ENCODE measurements at places on chromosomes 1 and 21.
A peak's percentile ranks its signal among the peaks of the same experiment; 100 is the strongest.

- no peak for DNase-seq
Measured at GRCh38 chr1:11499601-11500331, 20.8 kb downstream of the DISP3 start.

GRCh38 chr1:90943966-90944365, 77.9 kb downstream of the ZNF644 start:
- DNase-seq = no peak

- no peak for DNase-seq
Measured at GRCh38 chr1:226064816-226065248, 2.3 kb downstream of the H3-3A start.

DNA sequence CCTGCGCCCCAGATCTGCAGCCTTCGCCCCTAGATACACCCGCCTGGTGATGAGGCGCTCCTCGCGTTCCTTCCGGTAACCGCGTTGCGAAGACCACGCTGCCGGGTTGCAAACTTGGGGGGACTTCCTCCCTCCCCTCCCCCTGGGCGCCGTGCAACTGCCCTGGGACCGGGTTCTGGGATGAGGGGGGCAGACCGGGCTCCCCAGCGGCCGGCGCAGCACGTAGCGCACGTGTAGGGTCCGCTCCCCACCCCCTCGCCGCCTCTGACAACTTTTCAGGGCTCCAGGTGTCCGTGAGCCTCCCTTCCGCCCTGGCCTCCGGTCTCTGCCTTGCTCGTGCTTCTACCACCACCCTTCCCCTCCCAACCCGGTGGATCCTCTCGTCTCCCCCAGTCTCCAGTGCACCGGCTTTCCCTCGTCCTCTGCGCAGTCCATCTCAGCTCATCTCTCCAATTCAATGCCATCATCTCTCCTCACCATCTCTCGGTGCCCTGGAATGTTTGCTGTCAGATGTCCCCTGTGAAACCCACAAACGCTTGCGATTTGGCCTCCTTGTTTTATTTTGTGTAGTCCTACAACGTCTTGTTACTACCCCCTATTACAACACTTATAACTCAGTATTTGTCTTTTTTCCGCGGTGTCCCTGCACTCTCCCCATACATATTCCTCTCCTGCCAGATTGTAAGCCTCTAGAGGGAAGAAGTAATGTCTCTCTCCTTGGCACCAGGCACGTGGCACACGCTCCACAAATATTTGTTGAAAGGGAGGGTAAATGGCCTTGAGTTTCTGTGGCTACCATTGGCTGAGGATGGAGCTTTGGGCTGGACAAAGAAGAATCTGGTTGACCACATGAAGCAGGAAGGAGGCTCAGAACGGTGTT, 782 bp downstream of the PCAT6 start:
- peak; percentile 60 for DNase-seq

DNA sequence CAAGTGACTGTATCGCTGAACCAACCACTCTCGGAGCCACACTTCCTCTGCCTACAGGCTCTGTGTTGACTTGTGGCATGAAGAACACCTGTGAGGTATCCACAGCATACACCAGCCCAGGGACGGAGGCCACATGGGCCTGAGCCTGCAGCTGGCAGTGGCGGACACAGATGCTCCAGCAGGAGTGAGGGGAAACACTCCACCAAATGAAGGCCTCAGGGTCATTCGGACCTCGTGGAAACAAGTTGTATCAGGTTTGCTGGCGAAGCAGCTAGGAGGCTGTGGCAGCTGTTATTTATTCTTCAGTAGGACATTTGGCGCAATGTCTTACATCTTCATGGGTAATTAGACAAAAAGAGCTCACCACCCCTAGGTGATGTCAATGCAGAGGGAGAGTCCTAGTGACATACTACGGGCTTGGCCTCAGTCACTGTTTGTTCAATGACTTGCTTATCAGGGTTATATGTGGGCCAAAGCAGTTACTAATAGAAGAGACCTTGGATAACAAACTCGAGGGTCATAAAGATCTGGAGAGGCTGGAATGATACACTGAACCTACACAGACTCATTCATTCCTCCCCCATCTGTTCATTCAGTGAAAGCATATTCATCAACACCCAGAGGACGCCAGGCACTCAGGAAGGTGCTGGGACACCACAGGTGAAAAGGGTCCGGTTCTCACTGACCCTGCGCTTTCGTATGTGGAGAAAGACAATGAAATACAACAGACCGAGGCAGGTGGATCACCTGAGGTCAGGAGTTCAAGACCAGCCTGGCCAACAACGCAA, 11.6 kb upstream of the ETS2 start:
- DNase-seq = no peak

DNA sequence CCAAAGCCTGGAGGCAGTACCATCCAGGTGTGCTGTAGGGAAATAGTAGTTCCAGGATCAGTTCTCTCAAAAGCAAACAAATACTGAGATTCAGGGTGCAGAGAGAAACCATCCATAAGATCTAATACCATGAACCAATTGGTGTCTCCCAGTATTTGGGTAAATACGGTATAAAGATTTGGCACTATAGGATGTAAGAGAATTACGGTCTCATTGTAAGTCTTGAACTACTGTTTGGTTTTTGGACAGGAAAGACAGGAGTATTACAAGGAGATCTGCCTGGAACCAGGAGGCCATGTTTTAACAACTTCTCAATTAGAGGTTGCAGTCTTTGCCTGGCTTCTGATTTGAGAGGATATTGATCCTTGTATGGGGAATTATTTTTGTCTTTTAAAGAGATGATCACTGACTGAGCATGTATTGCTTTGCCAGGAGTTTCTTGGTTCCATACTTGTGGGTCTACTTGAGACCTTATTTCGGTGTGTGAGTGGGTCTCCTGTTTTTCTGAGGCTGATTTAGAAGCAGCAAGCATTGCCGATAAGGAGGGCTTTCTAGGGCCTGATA, 10.2 kb downstream of the AADACL4 start:
- no peak for DNase-seq

DNA sequence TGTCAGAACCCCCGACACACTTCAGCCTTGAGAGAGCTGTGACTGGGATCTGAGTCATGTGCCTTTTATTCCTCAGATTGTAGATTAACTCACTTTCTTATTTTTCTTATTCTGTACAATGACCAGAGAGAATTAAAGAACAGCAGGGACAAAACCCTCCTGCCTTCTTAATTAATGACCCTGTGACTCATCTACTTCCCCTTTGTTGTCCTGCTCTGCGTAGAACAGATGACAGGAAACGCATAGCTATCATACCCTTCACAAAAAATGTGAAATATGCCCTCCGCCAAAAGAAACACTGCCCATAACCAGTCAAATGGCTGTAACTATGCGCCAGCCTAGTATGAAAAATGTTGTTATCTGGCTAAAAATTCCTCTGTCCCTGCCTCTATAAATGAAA, 9.1 kb upstream of the PADI2 start:
- DNase-seq = no peak

DNA sequence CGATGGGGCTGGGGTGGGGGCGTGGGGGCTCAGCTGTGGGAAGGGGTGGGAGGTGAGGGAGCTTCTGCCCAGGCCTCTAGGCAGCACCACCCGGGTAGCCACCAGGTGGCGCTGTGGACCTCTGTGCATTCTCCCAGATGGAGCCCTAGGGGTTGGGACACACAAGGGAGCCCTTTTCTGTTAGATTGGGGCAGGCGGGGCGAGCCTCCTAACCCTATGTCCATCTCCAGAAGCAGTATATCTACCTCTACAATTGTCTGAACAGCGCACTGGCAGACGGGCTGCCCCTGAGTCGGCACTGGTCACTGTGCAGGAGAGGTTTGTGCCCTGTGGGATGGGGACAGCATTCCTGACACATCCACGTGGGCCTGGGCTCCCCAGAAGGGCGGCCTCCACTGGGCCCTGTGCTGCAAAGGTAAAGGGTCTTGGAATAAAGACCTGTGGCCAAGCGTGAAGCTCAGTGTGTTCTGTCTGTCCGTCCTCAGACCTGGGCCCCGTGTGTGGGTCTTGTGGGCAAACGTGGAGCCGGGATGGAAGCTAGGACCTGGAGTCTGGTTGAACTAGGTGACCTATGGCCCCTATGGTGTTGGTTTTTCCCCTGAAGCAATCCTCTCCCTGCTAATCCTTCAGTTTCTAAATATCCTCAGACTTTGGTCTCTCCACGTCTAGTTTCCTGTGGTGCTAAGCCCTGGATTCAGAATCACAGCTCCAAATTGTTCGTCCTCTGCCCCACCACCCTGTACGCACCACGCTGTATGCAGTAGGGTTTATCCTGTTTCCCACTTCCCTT, 4.4 kb upstream of the LGR6 start:
- peak; percentile 77 for DNase-seq

DNA sequence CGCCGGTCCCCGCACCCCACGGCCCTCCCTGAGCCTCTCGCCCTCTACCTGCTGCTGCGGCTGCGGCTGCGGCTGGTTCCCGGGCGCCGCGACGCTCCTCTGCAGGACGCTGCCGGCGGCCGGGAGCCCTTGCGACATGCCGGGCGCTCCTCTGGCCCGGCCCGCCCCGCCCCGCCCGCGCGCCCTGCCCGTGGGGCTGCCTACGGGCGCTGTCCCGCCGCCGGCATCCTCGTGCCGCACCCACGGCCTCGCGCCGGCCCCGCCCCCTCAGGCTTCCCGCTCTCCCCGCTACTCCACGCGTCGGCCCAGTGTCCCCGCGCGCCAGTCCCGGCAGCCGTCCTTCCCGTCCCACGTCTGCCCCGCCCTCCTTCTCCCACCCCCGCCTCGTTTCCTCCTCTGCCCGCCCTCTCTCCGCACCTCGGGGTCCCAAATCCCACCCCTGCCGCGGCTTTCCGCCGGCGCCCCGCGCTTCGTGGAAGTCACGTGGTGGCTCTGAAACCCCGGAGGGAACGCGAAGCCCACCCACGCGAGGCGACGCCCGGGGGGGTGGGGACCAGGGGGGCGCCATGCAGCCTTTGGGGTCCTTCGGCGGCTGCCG, at the start of gene BATF3:
TSS of gene BATF3 (minus strand) at position 216 of the 598 bp plus-strand sequence. CDS start at position 138, 78 bp downstream.
- DNase-seq = peak; percentile 51

GRCh38 chr1:185338719-185339622, 21.9 kb upstream of the IVNS1ABP start:
- no peak for DNase-seq

- no peak for DNase-seq
Measured at GRCh38 chr21:38814126-38815059, 8.7 kb downstream of the ETS2 start.

- DNase-seq = no peak
Measured at GRCh38 chr1:9326596-9326995, 33.9 kb downstream of the SPSB1 start.
